ENCODE measurements at places on chromosomes 2 and 18.

GRCh38 chr2:118232391-118232790 lies 144.1 kb downstream of the INSIG2 start:
- no peak for DNase-seq

DNA sequence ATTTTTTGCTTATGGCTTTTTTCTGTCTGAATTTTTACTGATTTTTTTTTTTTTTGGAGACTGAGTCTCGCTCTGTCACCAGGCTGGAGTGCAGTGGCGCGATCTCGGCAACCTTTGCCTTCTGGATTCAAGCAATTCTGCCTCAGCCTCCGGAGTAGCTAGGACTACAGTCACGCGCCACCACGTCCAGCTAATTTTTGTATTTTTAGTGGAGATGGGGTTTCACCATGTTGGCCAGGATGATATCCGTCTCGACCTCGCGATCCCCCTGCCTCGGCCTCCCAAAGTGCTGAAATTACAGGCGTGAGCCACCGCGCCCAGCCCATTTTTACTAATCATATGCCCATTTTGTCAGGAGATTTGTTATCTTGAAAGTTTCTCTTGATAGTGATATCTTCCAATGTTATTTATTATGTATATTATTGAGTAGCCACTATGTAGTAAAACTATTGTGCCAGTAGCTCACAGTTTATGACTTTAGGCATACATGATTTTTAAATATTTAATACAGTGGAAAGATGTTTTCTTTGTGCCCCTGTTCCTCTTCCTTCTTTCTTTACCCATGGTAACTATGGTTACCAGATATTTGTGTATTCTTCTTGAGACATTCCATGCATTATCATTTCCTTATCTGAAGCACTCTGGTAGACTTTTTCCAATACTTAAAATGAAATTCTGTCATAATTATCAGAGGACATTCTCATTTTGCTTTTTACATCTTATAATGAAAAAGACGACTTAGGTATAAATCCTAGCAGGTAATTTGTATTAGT lies 2.1 kb downstream of the HAT1 start:
- no peak for DNase-seq

- no peak for DNase-seq
These were observed 30.7 kb upstream of the SLC35F6 start for GRCh38 chr2:26733413-26733812.

GRCh38 chr18:33820517-33821371 lies 242.7 kb downstream of the ASXL3 start:
- no peak for DNase-seq

DNA sequence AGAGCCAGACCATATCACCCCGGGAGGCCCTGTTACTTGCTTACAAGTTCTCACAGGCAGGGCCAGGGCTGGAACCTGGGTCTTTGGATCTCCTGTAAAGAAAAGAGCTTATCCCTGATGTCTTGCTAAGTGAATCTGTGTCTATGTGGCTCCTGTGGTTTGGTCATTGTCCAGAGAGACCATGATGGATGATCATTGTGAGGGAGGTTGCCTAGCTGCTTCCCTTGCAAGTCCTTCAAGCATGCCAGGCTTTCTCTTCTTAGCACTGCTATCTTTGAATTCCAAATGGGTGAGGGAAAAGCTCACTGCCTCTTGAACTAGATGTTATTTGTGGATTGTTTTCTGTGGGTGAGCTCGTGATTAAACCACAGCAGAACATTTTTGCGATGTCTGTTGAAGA lies 151.6 kb downstream of the FSHR start:
- no peak for DNase-seq

- no peak for DNase-seq
These were observed 425.6 kb downstream of the SUCLG1 start for GRCh38 chr2:84033347-84033974.

DNA sequence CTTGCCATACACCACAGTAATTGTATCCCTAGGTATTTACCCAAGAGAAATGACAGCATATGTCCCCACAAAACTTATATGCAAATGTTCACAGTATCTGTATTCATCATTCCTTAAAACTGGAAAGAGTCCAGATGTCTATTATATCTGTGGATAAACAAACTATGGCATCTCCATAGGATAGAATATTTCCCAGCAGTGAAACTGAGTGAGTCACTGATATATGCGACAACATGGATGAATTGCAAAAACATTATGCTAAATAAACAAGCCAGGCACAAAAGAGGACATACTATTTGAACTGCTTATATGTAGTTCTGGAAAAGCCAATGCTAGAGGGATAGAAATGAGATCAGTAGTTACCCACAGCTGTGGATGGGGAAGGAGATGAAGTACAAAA lies 359.4 kb upstream of the DSEL start:
- DNase-seq, result no peak

- no peak for DNase-seq
These were observed 24.8 kb upstream of the CRIM1 start for GRCh38 chr2:36330473-36331395.

DNA sequence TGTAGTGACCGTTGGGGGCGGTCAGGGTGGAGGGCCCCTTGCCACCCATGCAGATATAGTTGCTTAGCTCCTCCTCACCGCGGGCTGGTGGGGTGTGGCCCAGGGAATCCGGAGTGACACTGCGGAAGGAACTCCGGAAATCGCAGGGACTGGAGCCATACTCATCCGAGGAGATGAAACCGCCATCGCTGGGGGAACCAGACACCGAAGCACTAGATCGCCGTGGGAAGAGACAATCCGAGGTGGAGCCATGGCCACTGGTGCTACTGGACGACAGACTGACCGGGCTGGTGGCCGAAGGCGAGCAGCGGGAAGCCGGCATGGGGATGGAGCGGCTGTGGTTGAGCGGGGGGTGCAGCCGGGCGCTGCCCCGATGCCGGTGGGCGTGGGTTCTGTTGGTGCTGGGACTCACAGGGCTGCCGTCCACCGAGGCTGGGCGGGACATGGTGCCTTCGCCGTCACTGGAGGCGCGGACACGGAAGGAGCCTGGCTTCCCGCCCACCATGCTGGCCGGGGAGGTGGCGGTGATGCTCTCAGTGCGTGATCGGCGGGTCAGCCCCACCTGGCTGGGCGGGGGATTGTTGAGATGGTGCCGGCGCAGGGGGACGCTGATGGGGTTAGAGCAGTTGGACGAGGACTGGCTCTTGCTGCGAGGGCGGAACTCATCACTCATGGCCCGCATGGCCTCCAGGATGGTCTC lies 2.2 kb downstream of the IRS1 start:
- no peak for DNase-seq

- no peak for DNase-seq
These were observed 83.4 kb upstream of the NDUFV2 start for GRCh38 chr18:9019135-9019534.

DNA sequence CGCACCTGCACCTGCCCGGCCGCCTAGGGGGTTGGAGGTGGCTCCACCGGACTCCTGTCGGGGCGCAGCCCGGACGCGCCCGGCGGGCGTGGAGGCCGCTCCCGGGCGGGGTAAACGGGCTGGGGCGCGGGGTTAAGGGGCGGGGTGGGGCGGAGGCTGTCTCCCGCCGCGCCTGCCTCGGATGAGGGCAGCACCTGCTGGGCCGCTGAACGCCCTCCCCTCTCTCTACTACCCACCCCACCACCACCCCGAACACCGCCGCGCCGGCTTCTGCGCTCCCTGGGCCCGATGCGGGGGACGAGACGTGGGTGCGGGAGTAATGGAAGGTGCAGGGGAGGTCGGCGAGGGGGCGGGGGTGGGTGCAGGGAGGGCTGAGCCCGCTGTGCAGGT lies 224.8 kb upstream of the ID2 start:
- DNase-seq, result no peak

DNA sequence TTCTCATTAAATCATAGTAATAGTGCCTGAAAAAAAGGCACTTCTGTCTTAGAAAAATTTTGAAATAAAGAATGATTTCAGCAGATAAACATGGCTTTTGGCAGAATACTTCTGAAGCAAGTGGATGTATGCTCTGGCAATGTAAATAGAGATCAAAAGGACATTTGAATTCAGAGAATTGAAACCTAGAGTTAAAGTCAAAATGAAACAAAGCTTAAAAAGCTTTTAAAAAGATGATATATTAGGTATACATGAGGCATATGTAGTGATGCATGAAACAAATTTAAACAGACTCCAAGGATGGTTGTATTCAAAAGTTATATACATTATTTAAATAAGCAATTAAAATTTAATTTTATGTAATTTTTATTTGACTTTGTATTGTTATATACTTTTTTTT lies 1344.5 kb upstream of the TMEFF2 start:
- DNase-seq, result no peak

DNA sequence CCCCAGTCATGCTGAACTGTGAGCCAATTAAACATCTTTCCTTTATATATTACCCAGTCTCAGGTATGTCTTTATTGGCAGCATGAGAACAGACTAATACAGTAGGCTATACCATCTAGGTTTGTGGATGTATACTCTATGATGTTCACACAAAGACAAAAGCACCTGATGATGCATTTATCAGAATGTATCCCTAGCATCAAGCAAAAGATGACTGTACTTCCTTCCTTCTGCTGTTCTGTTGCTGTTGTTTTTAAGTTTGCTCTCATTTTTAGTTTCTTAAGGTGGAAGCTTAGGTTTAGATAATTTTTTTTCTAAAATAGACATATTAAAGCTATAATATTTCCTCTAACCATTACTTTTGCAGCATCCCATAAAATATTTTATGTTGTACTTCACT lies 12.4 kb downstream of the ZSCAN30 start:
- no peak for DNase-seq

- DNase-seq, result no peak
These were observed 442.6 kb upstream of the LRATD1 start for GRCh38 chr2:14189929-14190328.

DNA sequence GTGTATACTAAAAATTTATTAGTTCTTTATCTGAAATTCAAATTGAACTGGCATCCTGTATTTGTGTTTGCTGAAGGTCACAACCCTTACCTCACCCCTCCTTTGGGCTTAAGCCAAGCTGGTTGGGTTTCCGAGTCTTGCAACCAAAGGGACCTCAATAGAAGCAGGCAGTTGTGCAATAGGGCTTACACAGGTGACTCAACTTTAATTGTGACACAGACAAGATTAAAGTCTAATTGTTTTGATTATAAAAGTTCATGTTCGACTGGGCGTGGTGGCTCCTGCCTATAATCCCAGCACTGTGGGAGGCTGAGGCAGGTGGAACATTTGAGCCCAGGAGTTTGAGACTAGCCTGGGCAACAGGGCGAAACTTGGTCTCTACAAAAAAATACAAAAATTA lies 71.5 kb downstream of the RAB31 start:
- no peak for DNase-seq

- DNase-seq, result no peak
These were observed 232.8 kb downstream of the CELF4 start for GRCh38 chr18:37332628-37333420.

- no peak for DNase-seq
These were observed 47.3 kb downstream of the C2orf42 start for GRCh38 chr2:70143314-70144150.

DNA sequence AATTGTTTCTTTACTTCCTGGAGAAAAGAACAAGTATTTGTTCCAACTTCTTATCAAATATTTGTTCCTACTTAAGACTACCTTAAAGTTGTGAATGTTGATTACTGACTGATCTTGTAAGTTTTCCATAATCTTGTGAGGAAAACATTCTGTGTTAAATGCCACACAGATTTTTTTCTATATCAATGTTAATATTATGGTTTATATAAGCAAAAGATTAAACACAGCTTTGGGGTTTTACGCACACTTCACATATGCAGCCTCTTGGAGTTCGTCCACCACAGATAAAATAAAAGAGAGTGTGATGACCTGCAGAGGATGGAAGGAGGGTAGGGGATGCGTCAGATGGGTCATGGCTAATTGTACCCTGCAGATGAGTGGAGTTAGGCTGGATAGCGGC lies 780.0 kb upstream of the SALL3 start:
- no peak for DNase-seq

GRCh38 chr2:20507166-20507692 lies 60.4 kb downstream of the RHOB start:
- no peak for DNase-seq

- no peak for DNase-seq
These were observed 54.7 kb upstream of the CAB39 start for GRCh38 chr2:230657906-230658305.

DNA sequence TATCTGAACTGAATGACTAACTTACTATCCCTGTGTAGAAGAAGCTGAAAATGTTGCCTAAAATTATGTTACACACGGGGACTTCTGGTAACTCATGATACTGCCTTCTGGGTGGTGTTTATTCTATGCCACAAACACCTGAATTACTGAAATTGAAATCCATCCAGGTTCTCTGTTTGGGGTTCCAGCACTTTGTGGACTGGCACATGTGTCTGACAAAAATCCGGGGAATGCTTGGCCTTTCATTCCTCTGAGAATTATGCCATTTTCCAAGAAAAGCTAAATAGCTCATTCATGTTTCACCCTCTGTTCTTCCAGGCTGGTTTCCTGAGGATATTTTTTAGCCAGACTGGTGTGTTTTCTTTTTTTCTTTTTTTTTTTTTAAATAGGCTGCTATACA lies 59.5 kb upstream of the POU3F3 start:
- no peak for DNase-seq

GRCh38 chr2:197011021-197011417 lies 84.5 kb upstream of the PGAP1 start:
- DNase-seq, result no peak

DNA sequence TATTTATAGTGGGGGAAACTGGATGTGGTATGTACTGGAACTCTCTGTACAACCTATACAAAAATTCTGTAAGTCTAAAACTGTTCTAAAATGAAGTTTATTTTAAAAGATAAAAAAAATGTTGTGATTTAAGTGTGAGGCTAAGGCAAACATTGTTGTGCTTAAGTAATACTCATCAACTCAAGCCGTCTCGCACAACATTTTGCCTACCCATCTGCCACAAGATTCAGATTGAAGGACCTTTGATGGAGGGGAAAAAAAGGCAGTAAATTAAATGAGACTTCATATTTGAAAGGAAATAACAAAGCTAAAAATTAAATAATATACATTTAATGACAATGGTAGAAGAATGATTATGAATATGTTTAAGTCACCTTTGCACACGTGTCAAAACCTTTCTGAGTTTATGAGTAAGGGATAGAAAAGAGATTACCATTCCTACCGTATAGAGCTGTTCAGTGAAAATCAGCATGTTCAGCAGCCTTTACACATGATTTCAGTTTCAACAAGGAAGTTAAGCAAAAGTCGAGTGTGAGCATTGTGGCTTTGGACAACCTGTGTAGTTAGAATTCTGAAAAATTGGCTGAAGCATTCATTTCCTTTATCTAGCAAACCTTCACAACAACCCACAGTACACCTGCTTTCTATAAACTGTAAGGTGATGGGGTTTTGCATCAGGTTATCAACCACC lies 499.3 kb downstream of the IRS1 start:
- DNase-seq, result no peak

- no peak for DNase-seq
These were observed 401.3 kb downstream of the PID1 start for GRCh38 chr2:228869636-228870264.

GRCh38 chr2:7963787-7964186 lies 718.1 kb upstream of the ID2 start:
- DNase-seq, result no peak

- DNase-seq, result no peak
These were observed 2.3 kb upstream of the SPRED2 start for GRCh38 chr2:65434592-65435241.

- no peak for DNase-seq
These were observed 54.1 kb upstream of the SLC38A11 start for GRCh38 chr2:165009466-165009865.
